Glutamatergic neuron (in vitro differentiated cells): ENCODE measurements at places on chromosomes 4 and X.

DNA sequence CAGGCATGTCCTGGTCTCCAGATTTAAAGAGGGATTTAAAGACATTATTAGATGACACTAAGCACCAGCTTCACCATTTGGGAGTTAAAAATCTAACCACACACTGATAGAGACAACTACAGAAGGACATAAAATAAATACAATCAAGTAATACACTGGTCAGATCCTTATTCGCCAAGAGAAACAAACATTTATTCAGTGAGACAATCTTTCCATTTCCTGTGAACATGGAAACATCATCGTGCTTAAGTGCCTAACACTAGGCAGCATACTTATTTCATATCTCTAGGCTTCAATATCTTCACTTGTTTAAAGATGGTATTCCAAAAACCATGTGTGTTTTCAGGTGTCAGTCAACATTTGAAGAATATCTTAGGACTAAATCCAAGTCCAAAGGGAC, 103.6 kb downstream of the AREG start:
- DNase-seq: no peak

DNA sequence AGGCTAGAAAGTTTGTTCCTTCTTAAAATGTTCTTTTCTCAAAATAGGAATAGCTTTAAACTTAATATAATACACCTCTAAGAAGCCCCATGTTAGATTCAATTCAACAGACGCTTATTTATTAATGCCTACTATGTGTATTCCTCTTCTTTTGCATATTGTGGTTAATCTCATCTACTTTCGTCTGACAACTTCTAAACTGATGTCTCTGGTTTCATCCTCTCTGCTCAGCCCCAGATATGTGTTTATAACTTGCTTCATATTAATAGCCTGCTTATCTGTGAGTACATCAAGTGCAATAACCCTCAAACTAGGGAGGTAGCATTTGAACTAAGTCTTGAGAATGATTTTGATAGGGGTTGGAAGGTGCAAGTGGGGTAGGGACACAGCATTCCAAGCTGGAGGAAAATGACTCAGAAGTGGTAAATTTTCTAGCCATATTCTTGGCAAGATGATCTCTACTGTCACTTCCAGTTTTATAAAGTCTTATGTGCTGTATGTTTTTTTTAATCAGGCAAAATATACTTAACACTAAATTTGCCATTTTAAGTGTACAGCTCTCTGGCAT, 37.0 kb downstream of the STK26 start:
- no peak for DNase-seq

DNA sequence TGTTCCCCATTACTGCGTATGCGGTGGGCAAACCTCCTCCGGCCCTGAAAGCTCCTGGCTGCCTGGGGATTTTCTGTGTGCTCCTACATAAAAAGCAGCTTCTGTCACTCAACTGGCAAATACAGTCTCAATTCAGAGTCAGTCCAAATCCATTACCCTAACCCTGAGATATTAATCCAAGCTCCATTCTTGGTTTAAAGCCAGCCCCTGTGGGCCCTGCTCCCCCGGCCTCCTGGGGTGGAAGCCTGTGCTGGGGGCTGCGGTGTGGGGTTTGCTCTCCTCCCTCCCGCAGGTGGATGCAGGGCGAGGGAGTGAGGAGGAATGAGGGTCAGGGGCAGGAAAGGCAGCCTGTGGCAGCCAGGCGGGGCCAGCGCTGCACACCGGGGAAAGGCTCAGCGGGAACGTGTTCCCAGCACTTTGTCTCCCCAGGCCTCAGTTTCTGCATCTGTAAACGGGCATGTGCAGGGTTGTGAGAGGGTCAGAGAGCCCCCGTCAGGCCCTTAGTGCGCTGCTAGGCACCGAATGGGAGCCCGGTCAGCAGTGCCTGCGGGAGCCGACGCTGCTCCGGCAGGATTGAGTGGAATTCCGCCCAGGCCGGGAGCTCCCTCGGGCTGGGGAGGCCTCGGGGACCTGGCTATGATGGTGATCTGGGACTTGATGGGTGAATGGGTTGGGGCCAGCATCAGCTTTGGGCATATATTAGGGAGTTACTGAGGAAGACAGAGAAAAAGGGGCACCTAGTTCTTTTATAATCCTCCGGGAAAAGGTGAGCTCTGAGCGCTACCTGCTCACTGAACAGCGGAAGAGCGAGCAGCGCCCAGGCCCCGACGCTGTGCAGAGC, 6.3 kb upstream of the RGS12 start:
- DNase-seq: no peak

- DNase-seq: no peak
Observed at GRCh38 chr4:10611673-10612072, 72.9 kb downstream of the CLNK start.

GRCh38 chrX:153608376-153608775, 9.4 kb upstream of the CCNQ start:
- no peak for DNase-seq

DNA sequence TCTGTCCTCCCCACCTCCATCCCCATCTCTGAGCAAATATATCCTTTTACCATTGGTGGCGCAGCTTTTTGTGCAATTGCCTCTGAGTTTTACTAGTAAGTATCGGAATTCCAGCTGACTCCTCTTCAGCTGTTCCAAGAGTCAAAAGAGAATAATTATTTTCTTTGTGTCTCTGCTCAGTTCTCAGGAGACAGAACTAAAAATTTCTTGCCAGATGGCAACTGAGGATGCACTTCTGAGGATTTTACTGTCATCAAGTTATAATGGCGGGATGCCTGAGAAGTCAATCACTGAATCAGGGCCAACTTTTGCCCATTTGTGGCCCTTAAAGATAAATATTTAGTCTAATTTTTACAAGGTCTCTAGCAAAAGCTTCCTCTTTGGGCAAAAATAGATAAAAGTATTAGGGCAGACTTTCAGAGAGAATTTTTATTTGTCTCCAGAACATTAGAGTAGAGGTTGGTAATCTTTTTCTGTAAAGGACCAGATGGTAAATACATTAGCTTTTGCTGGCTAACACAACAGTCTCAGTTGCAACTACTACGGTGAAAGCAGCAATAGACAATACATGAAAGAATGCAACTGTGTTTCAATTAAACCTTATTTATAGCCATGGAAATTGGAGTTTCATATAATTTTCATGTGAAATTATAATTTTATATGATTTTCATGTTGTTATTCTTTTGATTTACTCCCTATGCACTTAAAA, 15.6 kb upstream of the ADGRA3 start:
- no peak for DNase-seq

- no peak for DNase-seq
Observed at GRCh38 chr4:13496605-13497004, 12.5 kb upstream of the RAB28 start.

DNA sequence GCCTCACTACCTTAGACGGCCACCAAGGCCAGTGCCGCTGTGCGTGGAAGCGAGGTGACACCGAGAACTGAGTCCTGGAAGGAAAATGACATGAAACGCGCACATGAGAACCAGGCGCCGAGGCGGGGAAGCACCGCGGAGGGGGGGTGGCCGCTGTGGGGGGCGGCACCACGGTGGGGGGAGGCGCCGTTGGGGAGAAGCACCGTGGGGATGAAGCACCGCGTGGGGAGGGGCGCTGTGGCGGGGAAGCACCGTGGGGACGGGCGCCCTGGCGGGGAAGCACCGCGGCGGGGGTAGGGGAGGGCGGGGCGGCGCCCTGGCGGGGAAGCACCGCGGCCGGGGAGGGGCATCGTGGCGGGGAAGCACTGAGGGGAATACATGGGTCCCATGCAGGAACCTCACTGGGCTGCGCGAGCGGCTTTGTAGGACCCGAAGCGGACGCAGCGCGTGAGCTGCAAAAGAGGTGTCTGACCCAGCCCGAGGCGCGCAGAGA, 28.0 kb downstream of the PPP2R3B start:
- DNase-seq: peak; percentile 23

DNA sequence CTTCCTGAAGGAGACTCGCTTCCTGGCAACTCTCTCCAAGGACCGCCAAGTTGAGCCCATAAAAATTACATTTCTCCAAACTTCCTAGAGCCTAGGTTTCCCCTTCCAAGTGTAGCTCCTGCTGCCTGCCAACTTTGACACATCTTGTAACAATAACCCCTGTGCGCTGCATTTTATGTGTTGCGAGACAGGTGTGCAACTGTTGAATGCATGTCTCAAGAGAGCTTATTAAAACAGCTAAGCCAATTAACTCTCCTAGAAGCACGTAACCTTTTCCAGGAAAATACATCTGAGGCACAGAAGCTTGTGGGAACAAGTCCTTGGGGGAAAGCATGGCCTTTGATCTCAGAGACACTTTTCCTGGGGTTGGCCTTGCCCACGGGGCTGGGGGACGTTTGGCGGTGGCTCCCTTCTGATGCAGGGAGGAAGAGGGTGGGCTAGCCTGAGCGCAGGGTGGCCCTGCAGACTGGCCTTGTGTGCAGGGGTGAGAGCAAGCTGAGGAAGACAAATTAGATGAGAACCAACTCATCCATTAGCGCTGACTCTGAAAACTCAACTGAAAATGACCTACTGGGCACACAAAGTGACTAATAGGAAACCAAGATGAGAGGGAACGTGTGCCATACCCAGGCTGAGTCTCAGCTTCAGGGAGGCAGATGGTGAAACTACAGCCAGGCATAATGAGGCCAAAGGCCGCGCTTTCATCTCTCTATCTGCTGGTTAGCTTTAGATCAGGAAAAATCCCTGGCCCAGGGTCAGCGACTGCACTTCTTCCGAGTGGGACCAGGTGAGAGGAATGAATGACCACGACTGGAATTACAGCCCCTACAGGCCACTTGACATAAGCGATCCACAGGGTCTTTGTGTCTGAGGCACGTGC, 75.3 kb downstream of the ENPP6 start:
- DNase-seq: no peak

DNA sequence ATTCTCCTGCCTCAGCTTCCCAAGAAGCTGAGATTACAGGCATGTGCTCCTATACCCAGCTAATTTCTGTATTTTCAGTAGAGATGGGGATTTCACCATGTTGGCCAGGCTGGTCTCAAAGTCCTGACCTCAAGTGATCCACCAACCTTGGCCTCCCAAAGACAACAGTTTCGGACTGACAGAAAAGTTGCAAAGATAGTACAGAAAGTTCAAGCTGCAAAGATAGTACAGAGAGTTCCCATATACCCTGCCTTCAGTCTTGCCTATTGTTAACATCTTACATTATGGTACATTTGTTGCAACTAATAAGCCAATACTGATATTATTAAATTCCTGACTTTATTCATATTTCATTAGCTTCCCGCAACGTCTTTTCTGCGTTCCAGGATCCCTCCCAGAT, 65.8 kb downstream of the SUPT20HL2 start:
- no peak for DNase-seq

DNA sequence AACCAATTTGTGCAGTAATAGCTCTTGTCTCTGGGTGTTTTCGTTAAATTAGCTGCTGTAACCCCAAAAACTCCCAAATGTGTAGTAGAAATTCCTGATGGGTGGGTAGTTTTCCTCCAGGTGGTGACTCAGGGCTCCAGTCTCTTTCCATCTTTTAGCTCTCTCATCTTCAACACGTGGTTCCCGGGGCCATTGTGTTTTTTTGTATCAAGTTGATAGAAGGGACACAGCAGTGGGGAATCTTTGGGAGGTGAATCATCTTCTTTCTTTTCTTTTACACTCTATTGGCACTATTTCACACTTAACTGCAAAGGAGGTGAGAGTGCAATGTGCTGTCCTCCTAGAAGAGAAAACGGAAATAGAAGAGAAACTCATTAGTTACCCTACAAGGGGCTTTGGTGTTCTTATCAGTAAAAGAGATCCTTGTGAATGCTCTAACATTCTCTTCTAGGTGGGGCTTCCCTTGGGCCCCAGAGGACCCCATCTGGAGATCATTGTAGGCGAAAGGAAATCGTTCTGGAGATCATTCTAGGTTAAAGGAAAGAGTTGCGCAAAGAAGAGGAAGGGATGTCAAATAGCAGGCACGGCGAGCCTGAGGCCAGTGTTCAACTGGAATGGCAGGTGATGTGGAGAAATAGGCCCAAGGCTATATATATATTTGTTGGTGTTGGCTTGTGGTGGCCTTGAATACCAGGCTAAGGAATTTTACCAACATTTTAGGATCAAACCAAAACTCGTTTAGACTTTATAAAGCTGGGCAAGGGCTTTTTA, 68.2 kb upstream of the ACSL1 start:
- no peak for DNase-seq

- DNase-seq: no peak
Observed at GRCh38 chr4:174107746-174108354, 175.6 kb downstream of the FBXO8 start.

- DNase-seq: no peak
Observed at GRCh38 chr4:118589471-118590055, 95.6 kb upstream of the METTL14 start.

GRCh38 chr4:6999172-7000086, 43.7 kb upstream of the TADA2B start:
- no peak for DNase-seq

GRCh38 chr4:80295826-80296225, 29.4 kb downstream of the FGF5 start:
- no peak for DNase-seq

DNA sequence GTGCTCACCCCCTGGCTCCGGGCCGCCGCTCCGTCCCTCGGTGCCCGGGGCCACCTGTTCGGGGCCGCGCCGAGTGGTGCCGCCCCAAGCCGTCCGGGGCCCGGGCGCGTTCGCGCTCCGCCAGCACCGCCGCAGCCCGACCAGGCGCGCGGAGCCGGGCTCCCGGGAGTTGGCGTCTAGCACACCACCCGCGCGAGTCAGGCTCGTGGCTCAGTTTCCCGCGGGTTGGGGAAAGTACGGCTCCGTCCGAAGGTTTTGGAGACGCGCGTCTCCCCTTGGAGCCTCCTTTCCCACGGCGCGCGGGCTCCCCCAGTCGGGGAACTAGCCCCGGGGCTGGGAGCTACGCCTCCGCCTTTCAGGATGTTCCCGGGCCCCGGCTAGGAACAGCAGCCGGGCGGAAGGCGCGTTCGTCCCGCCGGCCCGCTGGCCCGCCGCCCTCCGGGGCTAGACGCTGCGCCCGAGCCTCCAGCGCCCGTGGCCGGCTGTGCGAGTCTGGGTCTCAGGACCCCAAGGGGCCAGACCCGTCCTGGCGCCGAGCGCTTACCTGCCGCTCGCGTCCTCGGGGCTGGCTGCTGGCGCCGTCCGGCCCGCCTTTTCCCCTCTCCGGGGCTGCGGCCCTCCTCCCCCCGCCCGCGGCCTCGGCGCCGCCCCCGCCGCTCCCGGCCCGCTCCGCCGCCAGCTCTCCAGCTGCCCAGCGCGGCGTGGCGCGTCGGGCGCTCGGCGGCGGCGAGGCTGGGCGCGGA, at the start of gene ADGRG2:
ADGRG2 (minus strand) TSS at position 571 of the 743 bp plus-strand sequence. CDS start 53,634 bp downstream, outside the sequence.
- peak; percentile 39 for DNase-seq

DNA sequence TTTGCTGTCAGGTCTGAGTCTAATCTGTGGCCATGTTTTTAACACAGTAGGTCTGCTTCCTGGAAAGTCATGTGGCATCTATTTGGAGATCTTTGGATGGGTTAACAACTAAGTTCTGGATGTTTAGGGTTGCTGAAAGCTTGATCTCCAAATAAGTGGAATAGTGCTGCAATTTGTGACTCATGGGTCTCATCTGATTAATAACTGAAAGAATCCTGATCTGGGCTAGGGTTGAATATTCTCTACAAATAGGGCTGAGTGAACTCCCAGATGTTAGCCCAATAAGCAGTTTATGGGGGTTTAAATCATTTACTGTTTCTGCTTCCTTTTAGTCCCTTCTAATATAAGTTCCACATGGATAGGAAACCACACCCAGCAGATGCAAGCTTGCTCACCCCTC, 23.1 kb downstream of the CT47C1 start:
- no peak for DNase-seq

DNA sequence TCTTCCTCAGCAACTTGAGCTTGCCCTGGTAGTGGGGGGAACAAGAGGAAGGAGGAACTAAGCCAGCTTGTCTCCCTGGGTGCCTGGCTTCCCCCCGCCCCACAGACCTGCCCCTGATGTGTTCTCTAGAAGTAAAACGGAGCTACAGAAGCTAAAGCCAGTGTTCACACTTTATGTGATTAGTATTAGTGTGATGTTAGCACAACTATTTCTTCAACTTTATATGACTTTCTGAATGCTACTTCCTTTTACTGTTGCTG, 10.7 kb downstream of the RGS12 start:
- DNase-seq: no peak

GRCh38 chr4:147244786-147245185, 236.1 kb upstream of the EDNRA start:
- no peak for DNase-seq
